CD8-positive, alpha-beta memory T cell (primary cell): ENCODE measurements at places on chromosomes 2 and 18. TPM values are rescaled to one million over a fixed set of nuclear protein-coding genes. Genes with fewer than 3 reads are reported as not detected.

- DNase-seq = no peak
Observed at GRCh38 chr2:233463586-233463985, 103.0 kb downstream of the USP40 start.

- no peak for DNase-seq
Observed at GRCh38 chr18:57869221-57869620, 66.1 kb upstream of the ATP8B1 start.

GRCh38 chr2:60556576-60557485 is 3.4 kb upstream of the BCL11A start:
- DNase-seq = no peak

- DNase-seq = no peak
Observed at GRCh38 chr2:71747559-71747958, 294.2 kb downstream of the DYSF start.

DNA sequence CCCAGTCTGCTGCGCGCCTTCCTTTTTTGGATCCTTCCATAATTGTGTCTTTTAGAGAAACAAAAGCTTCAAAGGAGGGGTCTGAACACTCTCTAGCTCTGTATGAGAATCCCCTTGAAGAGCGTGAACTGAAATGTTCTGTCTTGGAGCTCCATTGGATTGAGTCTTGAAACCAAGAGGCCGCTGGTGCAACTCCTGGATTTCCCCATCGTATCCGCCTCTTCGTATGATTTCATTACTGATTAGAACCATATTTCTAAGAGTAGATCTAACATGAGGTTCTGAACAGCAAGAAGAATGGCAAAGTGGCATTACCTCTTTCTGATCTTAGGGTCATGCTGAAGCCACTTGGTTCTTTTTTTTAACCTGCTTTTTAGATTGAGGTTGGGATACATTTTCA is 31.4 kb upstream of the NRP2 start:
- DNase-seq = no peak

DNA sequence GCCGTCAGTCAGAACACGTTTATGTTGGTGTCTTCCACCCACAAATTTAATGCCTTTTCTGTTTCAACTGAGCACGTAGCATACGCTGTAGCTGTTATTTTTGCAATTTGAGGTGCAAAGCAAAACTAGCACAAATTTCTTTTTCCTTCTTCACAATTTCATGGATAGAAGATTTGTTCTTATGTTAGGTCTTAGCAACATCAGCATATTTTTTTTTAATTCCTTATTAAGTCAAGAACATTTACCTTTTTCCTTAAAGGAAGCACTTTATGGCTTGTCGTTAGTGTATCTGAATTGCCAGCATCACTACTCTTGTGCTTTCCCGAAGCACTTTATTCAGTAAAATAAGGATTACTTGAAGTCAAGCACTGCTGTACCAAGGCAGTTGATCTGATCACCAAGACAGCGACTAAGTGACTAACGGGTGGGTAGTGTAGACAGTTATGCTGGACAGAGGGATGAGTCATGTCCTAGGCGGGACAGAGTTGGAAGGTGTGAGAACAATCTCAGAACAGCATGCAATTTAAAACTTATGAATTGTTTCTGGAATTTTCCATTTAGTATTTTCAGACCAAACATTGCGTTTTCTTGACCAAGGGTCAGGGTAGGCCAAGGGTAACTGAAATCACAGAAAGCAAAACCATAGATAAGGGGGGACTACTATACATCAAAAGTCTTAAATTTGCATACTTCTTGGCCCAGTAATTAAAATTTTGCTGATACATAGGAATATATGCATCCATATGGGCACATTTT is 13.3 kb downstream of the BABAM2 start:
- DNase-seq = no peak

- DNase-seq = no peak
Observed at GRCh38 chr2:19409046-19409445, 50.6 kb upstream of the OSR1 start.

DNA sequence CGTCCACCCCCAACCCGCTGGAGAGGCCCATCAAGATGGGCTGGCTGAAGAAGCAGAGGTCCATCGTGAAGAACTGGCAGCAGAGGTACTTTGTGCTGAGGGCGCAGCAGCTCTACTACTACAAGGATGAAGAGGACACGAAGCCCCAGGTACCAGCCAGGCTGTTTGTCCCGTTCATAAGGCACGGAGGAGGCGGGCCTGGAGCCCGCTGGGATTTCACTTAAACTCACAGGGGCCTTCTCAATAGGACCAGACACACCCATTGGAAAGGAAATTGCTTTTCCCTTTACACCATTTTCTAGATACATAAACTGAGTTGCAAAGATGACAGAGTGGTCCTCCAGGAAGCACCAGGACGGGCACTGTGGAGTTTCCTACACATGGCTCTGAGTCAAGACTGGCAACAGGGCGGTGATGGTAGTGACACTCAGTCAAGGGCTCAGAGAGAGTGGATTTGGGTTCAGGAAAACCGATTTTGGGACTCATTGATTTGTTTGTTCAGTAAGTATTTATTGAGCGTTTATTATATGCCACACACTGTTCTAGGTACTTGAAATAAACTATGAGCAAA is 40.7 kb downstream of the ARHGAP25 start:
- DNase-seq = no peak

DNA sequence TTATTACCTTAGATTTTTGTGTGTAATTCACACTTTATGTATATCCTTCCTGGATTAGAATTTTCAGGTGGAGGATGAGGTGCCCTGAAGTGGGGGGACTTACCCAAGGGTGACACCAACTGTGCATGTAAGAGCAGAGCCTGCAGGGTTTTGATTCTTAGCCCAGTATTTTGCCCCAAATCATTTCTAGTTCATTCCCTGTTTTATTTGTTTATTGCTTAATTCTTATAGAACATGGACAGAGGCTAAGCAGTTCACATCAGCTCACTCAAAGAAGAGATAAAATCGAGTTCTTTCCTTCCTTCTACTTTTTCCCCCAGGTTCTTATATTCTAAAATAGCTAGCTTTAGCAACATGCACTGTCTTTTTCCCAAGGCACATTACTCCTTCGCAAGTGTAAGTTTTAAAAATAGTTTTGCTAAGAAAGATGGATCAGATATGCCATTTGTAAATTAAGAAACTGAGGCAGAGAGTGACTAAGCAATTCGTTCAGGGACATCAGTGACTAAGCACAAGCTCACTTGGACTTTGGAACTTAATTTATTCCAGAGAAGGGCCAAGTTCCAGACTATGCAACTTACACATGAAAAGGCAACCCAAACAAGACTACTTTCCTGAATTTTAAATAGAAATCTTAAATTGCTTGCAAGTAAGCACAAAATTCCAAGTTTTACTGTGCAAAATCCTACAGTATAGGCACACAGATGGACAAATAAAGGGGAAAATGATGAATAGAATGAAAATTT is 427.9 kb upstream of the POU3F3 start:
- DNase-seq = no peak

DNA sequence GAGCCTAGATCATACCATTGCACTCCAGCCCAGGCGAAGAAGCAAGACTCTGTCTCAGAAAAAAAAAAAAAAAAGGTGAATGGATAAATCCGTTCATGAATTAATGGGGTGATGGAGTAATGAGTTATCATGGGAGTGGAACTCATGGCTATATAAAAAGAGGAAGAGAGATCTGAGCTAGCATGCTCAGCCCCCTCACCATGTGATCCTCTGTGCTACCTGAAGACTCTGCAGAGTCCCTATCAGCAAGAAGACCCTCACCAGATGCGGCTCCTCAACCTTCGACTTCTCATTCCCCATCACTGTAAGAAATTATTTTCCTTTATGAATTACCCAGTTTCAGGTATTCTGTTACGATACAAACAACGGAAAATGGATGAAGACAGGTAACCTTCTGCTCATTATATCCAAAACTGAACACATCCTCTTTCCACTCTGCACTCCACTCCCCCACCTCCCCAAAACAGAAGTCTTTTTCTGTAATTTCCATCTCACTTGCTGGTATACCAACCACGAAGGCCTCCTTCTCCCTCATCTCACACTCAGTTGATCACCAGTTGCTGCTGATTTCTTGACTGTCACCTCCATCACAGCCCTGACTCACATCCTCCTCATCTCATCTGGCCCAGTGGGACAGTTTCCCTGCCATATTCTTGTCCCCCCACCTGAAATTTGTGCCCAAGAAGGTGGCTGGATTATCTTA is 8.8 kb downstream of the RETREG2 start:
- DNase-seq = no peak

- no peak for DNase-seq
Observed at GRCh38 chr2:1366546-1367134, 46.6 kb upstream of the TPO start.

- no peak for DNase-seq
Observed at GRCh38 chr2:203656522-203657287, 49.7 kb upstream of the CD28 start.

- DNase-seq = no peak
Observed at GRCh38 chr2:237282568-237283128, 131.3 kb downstream of the COL6A3 start.

DNA sequence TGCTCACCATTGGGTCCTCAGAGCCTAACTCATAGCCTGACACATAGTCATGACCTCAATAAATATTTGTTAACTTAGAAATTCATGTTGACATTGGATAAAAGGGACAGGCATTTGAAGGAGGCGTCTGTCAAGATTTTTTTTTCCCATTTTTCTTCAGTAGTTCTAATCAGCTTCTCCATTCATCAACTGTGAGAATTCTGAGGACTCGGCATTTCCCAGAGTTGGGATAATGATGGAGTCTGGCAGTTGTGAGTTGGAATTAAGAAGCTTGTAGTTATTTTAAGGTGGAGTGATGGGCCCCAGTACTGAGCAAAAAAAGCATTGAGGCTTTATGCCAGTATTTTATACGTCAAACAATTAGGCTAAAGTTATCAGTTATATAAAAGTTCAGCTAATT is 4.6 kb downstream of the SPATS2L start:
- DNase-seq = no peak

GRCh38 chr18:22570492-22570891 is 152.8 kb upstream of the CTAGE1 start:
- no peak for DNase-seq

DNA sequence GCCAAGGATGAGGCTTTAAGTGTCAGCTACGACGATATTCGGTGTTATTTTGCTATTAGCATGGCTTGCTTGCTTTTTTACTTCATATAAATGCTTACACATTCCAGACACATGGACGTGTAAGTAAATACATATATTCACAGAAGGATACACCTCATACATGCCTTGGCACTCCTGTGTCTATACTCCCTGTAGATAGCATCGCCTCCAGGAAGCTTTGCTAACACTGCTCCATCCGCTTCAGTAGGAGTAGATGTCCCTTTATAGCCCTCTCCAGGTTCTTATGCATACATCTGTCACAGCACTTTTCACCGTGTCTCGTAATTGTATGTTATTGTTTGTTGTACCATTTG is 27.5 kb upstream of the KCTD1 start:
- DNase-seq = no peak

DNA sequence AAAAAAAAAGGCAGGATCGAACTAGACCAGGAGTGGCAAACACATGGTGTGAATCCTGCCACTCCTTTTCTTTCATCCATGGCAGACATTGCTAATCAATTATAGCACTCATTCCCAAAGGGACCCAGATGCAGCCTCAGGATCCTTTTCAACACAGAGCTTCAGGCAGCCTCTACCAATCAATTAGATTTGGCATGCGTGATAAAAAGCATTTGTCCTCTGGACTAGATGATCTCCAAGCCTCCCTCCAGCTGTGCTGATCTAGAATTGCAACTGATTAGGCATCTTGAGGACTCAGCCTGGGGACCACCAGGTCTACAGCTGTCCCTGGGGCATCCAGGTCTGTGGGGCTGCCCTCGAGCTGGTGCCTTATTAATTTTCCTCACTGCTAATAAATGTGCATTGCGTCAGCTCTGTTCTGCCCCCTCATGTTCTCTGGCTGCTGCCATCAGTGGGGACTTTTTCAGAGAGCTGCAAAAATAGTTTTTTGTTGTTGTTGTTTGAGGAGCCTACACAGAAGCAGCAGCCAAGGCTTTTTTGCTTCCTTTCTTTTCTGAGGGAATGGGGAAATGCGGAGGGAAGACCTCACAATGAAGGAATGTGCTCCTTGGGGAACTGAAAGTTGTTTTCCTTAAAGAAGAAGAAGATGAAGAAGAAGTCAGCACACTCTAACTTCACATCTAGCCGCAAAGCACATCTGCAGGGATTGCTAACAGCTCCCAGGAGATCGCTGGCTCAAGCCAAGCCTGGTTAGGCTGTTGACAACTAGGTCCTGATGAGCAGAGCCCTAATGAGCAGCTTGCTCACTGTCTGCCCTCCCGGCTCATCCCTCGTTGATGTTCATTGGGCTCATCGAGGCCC is 8.8 kb upstream of the ATOH8 start:
- no peak for DNase-seq

DNA sequence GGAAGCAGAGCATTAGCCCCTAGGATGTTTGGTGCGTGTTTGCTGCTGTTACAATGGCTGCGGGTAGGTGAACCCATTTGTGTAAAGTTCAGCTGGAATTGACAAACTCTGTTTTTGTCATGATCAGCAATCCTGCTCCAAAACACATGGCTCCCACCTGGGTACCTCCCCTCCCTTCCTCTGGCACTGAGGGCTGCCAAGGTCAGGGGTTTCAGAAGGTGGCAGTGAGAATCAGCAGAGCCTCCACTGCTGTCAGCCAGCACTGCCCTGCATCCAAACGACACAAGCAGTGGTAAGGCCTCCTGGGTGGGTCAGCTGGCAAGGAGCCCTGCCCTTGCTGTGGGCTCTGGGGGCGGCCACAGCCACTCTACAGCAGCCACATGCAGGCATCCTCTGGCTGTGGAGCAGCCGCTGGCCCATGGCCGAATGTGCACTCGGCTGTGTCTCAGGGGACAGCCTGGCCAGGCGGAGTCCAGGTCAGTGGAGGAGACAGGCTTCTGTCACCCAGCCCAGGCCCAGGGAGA is 32.8 kb upstream of the LDLRAD4 start:
- no peak for DNase-seq

GRCh38 chr2:42827647-42828486 is 35.5 kb upstream of the HAAO start:
- DNase-seq = peak; percentile 60

DNA sequence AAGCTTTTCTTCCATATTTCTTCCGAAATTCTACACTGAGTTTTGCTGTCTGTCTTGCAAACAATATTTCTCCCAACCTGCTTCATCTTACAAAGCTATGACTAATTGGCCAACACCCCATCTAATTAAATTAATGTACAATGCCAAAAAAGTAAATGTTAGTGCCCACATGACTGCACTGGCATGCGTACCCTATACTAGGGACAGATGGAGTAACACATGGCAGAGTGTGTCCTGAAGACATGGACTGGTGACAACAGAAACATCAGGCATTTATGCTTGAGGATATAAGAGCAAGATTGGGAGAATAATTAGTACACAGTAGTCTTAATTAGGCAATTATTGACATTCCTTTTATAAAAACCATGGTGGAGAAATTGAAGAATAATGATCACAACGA is 66.8 kb downstream of the MREG start:
- no peak for DNase-seq

FN1 gene
- 0.08 TPM for polyA plus RNA-seq

FBXO48 gene
- 0.79 TPM for polyA plus RNA-seq

OTOS gene
- not detected for polyA plus RNA-seq

SPATA3 gene
- not detected for polyA plus RNA-seq

ARPC2 gene
- polyA plus RNA-seq = 970 TPM

ALKAL2 gene
- not detected for polyA plus RNA-seq
